ENCODE measurements at places on chromosomes 11 and 22. TPM values are rescaled to one million over a fixed set of nuclear protein-coding genes. Genes with fewer than 3 reads are reported as not detected.

Gene TREH
- not detected for total RNA-seq

Gene UPK3A
- not detected for total RNA-seq

Gene PIK3C2A
- total RNA-seq: 59.6 TPM

Gene KCNJ11
- not detected for total RNA-seq

Gene ARHGAP8
- total RNA-seq: not detected

Gene LRRC74B
- total RNA-seq: not detected

Gene NLRP6
- total RNA-seq: not detected

Gene EMSY
- total RNA-seq: 11.8 TPM

Gene TOMT
- not detected for total RNA-seq
